ENCODE measurements at places on chromosomes 3 and 15. TPM values are rescaled to one million over a fixed set of nuclear protein-coding genes. Genes with fewer than 3 reads are reported as not detected.

The FBLN2 gene
- total RNA-seq: not detected

The MGA gene
- 35.2 TPM for total RNA-seq

DNA sequence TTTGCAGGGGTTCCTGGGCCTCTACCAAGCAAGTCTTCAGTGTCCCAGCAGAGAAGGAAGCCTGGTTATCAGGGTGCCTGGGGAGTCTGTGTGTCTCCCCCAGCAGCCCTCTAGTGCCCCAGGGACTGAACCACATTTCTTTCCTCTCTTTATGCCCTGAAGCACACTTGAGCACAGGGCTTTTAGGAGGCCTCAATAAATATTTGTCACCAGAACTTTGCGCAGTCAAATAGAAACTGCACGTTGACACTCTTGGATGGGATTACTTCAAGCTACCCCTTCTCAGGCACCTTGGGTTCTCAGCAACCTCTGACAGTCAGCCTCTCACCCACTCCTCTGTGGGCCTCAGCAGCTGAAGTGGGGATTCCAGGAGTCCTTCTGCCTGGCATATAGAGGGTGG lies 226.6 kb upstream of the HES1 start:
- H3K27ac ChIP-seq: no peak overlapping the region
- no peak for DNase-seq
- no peak overlapping the region for H3K4me3 ChIP-seq
- no peaks in the 10 kb centered on the region for H3K27me3 ChIP-seq

GRCh38 chr3:196989721-196990262 lies 21.2 kb upstream of the PIGZ start:
- no peaks in the 10 kb centered on the region for H3K27me3 ChIP-seq
- H3K27ac ChIP-seq: no peak overlapping the region
- H3K4me3 ChIP-seq: no peak overlapping the region
- no peaks in the 10 kb centered on the region for H3K36me3 ChIP-seq

Measured in activated CD4-positive, alpha-beta T cell treated with anti-CD3 and anti-CD28 coated beads, Interleukin-2, amount 10 ng/mL, durations not matched to agents 7 days and 5 days (primary cell).